T-cell (primary cell): ENCODE measurements at places on chromosomes 12 and 14.

DNA sequence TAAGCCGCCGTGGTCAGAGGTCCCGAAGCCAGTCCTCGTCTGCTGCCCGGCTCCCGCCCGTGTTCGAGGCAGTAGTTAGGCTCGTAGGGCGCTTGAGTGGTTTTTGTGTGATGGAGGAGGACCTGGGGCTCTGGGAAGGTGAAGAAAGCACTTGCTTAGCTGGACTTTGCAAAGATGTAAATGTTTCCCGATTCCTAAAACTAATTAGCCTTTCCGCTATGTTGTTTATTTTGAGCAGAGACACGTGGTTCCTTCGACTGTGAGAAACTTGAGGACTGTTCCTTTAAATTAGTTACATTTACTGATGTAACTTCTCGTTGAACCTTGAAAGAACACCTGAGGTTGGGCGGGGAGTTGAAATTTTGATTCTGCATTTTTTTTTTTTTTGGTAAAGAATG, 33.9 kb downstream of the MIA2 start:
- H3K36me3 ChIP-seq = no peaks in the 10 kb centered on the region
- no peak for DNase-seq
- H3K27me3 ChIP-seq = no peaks in the 10 kb centered on the region
- H3K27ac ChIP-seq = peak overlapping the region; percentile 95
- peak overlapping the region; percentile 95 for H3K4me3 ChIP-seq
- H3K4me1 ChIP-seq = peaks cover 27% of the 10 kb centered on the region

DNA sequence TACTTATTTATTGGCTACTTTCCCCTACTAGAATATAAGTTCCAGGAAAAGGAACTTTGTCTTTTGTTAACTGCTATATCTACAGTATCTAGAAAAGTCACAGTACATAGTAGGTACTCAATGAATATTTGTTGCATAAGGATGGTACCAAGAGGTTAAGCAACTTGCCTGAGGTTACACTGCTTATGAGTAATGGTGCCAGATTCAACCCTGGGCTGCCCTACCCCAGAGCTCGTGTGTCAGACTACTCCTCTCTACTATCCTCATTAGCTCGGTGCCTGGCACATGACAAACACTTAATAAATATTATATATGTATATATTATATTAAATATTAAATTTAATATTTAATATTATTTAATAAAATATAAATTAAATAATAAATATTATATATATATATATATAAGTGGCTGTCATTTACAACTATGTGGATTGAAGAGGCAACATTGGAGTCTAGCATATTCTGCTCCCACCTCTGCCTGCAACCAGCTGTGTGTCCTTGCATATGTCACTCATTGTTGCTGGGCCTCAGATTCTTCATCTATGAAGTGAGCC, 25.4 kb downstream of the UTP20 start:
- DNase-seq = no peak
- no peak overlapping the region for H3K27ac ChIP-seq
- H3K36me3 ChIP-seq = peaks cover 10% of the 10 kb centered on the region
- no peaks in the 10 kb centered on the region for H3K27me3 ChIP-seq
- H3K4me1 ChIP-seq = no peaks in the 10 kb centered on the region
- no peak overlapping the region for H3K4me3 ChIP-seq

GRCh38 chr12:22169376-22169775, 123.4 kb downstream of the CMAS start:
- no peaks in the 10 kb centered on the region for H3K36me3 ChIP-seq
- H3K4me3 ChIP-seq = no peak overlapping the region
- peaks cover 12% of the 10 kb centered on the region for H3K4me1 ChIP-seq
- H3K27ac ChIP-seq = no peak overlapping the region
- no peak for DNase-seq
- no peaks in the 10 kb centered on the region for H3K27me3 ChIP-seq

DNA sequence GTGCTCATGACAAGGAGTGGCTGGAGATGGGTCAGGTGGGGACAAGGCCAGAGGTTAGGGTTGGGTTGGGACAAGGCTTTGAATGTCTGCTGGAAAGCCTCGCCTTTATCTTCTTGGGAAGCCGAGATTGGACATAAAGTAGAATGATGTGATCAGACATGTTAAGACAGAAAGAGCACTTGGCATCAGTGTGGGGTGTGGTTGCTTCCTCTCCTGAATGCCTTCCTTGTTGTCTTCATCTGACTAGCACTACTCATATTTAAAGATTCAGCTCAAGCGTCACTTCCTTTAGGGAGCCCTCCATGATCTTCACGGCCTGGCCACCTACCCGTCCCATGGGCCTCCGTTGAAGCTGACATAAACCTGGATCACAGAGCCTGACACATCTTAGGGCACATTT, 14.8 kb upstream of the C12orf75 start:
- peaks cover 14% of the 10 kb centered on the region for H3K4me1 ChIP-seq
- peaks cover 2% of the 10 kb centered on the region for H3K27me3 ChIP-seq
- H3K36me3 ChIP-seq = no peaks in the 10 kb centered on the region
- DNase-seq = no peak
- H3K27ac ChIP-seq = no peak overlapping the region
- H3K4me3 ChIP-seq = no peak overlapping the region

DNA sequence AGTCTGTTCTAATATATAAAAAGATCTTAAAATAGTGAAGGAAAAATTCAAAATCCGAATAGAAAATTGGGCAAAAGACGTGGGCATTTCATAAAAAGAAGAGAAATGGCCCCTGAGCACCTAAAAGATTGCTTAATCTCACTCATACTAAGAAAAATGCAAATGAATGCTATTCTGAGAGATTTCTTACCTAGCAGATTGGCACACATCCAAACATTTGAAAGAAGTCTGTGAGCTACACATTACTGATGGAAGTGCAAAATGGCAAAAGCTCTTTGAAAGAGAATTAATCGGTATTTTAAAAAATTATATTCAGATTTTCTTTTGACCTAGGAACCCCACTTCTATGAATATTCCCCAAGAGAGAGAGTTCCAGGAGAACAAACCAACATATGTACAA, 280.4 kb upstream of the GARIN6 start:
- H3K4me3 ChIP-seq = no peak overlapping the region
- DNase-seq = no peak

- H3K4me3 ChIP-seq = no peak overlapping the region
- no peak overlapping the region for H3K27ac ChIP-seq
- DNase-seq = no peak
- H3K36me3 ChIP-seq = peaks cover 30% of the 10 kb centered on the region
Observed at GRCh38 chr12:62319058-62319457, 58.9 kb downstream of the USP15 start.

DNA sequence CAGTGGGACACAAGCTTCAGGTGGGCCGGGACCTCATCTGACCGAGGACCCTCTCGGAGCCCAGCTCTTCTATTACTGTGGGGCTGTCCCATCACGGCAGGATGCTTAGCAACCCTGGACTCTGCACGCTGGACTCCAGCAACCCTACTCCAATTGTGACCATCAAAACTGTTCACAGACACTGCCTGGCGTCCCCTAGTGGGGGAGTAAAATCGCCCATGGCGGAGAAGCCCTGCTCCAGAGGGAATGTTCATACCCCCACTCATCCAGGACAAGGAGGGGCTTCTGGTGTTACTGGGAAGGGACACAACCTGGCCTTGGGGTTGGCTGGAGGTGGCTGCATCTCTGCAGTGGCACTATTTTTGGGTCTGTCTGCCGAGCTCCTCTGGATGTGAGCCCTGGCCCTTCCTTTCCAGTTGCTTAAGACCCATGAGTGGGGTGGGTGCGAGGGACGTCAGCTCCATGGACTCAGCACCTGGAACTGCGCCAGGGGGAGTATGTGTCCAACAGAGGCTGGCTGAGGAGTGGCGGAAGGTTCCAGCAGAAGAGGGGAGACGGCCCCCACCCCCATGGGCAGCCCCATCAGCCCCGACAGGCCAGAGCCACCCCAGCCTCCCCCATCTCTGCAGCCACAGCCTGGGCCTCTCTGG, 103.8 kb downstream of the RFLNA start:
- H3K36me3 ChIP-seq = peaks cover 69% of the 10 kb centered on the region
- H3K27me3 ChIP-seq = no peaks in the 10 kb centered on the region
- no peak overlapping the region for H3K4me3 ChIP-seq
- no peak overlapping the region for H3K27ac ChIP-seq
- DNase-seq = no peak
- peaks cover 3% of the 10 kb centered on the region for H3K4me1 ChIP-seq

- H3K4me3 ChIP-seq = no peak overlapping the region
- no peaks in the 10 kb centered on the region for H3K36me3 ChIP-seq
- H3K27ac ChIP-seq = no peak overlapping the region
- no peaks in the 10 kb centered on the region for H3K4me1 ChIP-seq
- no peaks in the 10 kb centered on the region for H3K27me3 ChIP-seq
- DNase-seq = no peak
Observed at GRCh38 chr12:115700896-115701465, 576.5 kb downstream of the MED13L start.

GRCh38 chr14:83173687-83174086, 1640.0 kb upstream of the SEL1L start:
- no peak for DNase-seq
- no peak overlapping the region for H3K4me3 ChIP-seq
- H3K27me3 ChIP-seq = no peaks in the 10 kb centered on the region
- H3K27ac ChIP-seq = no peak overlapping the region

DNA sequence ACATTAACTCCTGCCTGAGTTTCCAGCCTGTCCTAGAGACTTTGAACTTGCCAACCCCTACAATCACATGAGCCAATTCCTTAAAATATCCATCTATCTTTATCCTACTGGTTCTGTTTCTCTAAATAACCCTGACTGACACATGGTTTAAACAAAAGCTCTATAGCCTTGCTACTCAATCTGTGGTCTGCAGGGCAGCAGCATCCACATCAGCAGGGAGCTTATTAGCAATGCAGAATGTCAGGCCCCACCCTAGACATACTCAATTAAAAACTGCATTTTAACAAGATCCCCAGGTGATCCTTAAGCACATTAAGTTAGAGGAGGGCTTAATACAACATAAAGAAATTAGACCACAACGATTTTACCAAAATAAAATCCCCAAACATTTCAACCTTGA, 108.3 kb upstream of the CPSF6 start:
- no peaks in the 10 kb centered on the region for H3K36me3 ChIP-seq
- no peaks in the 10 kb centered on the region for H3K4me1 ChIP-seq
- no peak overlapping the region for H3K4me3 ChIP-seq
- no peaks in the 10 kb centered on the region for H3K27me3 ChIP-seq
- H3K27ac ChIP-seq = no peak overlapping the region
- DNase-seq = no peak

DNA sequence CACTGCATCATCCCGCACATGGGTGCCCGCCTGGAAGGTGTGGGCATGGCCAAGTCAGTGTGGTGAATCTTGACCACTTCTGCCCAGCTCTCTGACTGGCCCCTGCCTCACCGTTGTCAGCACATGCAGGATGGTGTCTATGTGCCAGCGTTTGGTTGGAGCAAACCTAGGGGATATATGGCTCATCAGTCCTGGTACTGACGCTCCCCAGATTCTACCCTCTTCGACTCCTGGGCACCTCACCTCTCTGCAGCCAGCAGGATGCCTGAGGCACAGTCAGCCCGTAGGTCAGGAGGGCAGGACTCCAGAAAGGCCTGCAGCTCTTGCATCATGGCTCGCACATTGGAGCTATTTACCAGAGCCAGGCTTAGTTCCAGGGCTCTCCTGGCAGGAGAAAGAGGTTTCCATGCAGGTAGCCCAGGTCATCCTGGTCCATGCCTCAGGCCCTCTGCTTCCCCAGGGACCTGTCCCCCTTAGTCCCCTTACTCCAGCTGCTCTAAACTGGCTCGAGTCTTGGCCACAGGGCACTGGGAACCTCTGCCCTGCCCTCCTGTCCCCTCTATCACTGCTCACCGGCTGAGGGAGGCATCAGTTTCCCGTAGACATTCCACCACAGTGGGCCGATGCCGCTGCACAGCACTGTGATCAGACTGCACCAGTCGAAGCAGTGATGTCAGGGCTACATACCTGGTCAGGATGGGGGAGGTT, 4.0 kb downstream of the AP1G2 start:
- H3K4me3 ChIP-seq = no peak overlapping the region
- no peak overlapping the region for H3K27ac ChIP-seq
- peaks cover 76% of the 10 kb centered on the region for H3K36me3 ChIP-seq
- H3K27me3 ChIP-seq = no peaks in the 10 kb centered on the region
- DNase-seq = no peak

GRCh38 chr14:73718418-73719251, 4.5 kb upstream of the PNMA1 start:
- peaks cover 15% of the 10 kb centered on the region for H3K36me3 ChIP-seq
- H3K4me1 ChIP-seq = no peaks in the 10 kb centered on the region
- DNase-seq = no peak
- no peak overlapping the region for H3K27ac ChIP-seq
- no peaks in the 10 kb centered on the region for H3K27me3 ChIP-seq
- H3K4me3 ChIP-seq = no peak overlapping the region

- H3K4me3 ChIP-seq = peak within 1 kb of the TSS; percentile 74
- no peaks in the 10 kb centered on the region for H3K27me3 ChIP-seq
- DNase-seq = no peak
- no peak within 1 kb of the TSS for H3K27ac ChIP-seq
Observed at GRCh38 chr12:6765634-6766581, at the start of gene PTMS. Gene PTMS, plus strand, starts transcription at chr12:6766363. Its CDS starts 343 bp downstream, at chr12:6766706.
